ENCODE measurements at places on chromosomes 4 and X.

DNA sequence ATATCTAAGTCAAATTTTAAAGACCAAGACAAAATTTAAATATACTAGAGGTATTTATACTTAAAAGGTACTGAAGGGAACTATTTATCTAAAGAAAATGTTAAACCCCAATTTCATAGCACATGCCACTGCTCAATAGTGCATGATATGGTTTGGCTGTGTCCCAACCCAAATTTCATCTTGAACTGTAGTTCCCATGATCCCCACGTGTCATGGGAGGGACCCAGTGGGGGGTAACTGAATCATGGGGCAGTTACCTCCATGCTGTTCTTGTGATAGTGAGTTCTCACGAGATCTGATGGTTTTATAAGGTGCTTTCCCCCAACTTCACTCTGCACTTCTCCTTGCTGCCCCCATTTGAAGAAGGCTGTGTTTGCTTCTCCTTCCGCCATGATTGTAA lies 32.3 kb downstream of the MAML3 start:
- DNase-seq, result no peak

- no peak for DNase-seq
These were observed 133.4 kb downstream of the ATG4A start for GRCh38 chrX:108224727-108225621.

DNA sequence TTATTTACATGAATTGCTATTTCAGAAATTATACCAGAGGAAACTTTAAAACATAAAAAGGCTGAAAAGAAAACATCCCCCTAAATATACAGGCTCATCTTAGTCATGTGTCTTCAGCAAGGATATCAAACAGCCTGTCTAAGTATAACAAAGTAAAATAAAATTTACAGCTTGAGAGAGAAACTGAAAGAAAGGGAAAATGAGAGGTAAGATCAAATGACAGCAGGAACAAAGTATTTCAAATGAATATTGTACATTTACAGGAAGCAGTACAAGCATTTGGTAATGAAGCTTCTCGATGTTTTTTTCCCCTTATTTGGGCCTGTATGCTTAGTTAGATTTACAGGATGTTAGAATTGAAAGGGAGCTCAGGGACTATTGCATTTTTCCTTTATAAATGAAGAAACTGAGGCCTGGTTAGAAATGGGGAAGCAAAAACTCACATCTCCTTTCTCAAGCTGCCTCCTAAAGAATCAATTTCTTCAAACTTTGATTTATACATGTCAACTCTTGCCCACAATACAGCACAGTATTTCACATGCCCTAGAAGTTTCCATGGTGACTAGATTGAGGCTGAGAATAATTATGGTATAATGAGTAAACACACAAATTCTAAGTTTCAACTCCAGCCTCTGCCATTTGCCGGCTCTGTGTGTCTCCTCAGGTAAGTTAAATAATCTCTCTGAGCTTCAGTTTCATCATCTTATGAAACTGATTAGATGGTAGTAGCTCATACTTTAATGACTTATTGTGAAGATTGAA lies 29.3 kb downstream of the DAPP1 start:
- DNase-seq, result no peak

GRCh38 chr4:85818700-85819099 lies 343.8 kb downstream of the ARHGAP24 start:
- DNase-seq, result no peak

DNA sequence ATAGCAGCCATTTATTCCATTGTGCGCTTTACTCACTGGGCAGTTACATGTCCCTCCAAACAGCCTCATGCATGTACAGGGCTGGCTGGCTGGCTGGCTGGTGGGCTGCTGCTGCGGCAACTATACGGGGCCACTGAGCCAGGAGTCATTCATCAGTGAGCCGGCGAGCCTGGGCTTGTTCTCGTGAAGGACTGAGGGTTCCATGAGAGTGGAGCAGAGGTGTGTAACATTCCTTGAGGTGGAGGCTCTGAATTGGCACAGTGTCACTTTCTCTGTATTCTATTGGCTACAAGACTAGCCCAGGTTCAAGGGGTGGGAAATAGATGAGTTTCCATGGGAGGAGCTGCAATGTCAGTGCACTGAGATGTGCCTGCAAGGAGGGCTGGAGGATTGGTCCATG lies 89.1 kb downstream of the ARHGAP10 start:
- no peak for DNase-seq

GRCh38 chr4:2025817-2026216 lies 17.0 kb upstream of the NELFA start:
- DNase-seq, result no peak

- DNase-seq, result no peak
These were observed 153.3 kb downstream of the PRDM5 start for GRCh38 chr4:120769227-120769626.

GRCh38 chrX:68299898-68300297 lies 133.4 kb downstream of the OPHN1 start:
- no peak for DNase-seq

DNA sequence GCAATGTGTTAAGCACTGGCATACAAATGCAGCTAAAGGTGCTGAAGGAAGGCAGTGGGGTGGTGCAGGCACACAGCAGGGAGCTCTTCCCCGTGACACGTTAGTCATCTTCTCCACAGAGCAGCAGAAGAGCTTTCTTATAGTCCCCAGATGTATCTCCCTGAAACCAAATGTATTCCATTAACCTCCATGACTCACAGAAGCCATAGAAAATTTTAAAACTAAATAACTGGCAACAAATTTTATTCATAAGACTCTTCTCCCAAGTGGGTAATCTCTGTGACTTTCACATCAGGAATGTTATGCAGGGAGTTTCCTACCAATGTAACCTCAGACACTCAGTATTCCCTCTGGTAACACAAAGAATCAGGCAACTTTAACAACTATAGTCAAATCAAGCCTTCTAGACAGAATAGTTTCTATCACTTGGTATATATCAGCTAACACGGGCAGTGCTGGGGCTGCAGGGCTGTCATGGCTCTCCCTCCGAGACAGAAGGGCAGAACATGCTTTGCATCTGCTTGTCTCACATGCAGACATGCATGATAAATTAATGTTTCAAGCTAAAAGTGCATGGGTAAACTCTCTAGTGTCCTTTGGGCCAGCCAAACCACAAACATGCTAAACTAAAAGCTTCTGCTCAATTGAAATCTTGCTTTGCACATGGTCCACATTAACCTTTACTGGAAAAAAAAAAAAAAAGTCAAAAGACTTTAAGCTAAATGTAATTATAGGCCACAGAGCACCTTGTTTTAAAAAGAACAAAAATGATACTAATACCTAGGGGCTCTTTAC lies 28.2 kb downstream of the ANXA5 start:
- DNase-seq, result no peak

- DNase-seq, result no peak
These were observed 133.8 kb downstream of the CPZ start for GRCh38 chr4:8726344-8726851.

- DNase-seq, result no peak
These were observed 54.5 kb downstream of the LDB2 start for GRCh38 chr4:16843831-16844508.

GRCh38 chr4:7554905-7555304 lies 120.2 kb upstream of the PSAPL1 start:
- DNase-seq, result no peak

- DNase-seq, result no peak
These were observed 7.0 kb upstream of the FGFBP1 start for GRCh38 chr4:15945516-15945915.

DNA sequence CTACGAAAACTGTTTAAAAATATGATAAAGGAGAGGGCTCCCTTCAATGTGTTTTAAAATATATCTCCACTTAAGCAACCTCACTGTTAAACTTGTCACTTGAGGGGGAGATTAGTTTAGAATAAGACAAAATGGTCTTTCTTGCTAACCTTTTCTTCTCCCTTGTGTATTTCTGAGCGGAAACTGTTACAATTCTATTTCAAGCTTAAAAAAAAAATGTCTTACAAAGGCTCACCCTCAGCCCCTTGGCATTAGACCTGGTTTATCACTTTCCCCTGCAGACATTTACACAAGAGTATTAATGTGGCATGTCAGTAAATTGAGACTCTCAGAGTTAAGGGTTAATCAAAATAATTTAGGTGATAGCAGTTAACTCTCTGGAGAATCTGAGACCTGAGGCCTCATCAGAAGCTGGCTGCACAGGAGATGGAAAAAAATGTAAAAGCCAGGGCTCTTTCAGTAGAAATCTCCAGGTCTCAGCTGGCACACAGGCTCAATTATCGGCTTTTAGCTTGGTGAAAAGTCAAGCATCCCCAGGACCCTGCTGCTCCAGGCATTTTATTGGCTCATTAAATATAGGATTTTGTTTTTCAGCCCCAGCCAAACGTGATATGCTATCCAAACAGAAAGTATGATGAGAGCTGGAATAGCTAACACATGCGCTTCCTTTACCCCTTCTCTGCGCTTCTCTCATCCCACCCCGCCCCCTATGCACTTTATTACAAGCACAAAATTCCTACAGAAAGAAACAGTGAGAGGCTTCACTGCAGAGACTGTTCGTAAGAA lies 130.5 kb downstream of the PPA2 start:
- DNase-seq, result no peak

DNA sequence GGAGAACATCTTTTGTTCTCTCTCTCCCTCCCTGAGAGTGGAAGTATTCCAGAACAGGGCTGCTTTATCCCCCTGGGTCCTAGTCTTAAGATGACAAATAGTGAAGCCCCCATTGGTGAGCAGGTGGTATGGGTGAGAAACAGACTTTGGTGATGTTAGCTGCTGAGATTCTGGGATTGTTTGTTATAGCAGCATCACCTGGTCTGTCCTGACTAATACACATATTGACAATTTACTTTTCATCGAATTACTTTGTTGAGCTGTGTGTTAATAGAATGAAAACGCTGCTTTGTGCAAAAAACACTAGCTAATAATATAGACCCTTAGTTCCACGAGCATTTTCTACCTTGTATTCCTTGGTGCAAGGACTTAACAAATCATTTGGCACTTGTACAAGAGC lies 133.5 kb downstream of the ASMT start:
- no peak for DNase-seq

- DNase-seq, result no peak
These were observed 25.6 kb downstream of the ZBTB49 start for GRCh38 chr4:4315461-4316149.

- DNase-seq, result no peak
These were observed 1.4 kb downstream of the ADGRA3 start for GRCh38 chr4:22514481-22514880.

DNA sequence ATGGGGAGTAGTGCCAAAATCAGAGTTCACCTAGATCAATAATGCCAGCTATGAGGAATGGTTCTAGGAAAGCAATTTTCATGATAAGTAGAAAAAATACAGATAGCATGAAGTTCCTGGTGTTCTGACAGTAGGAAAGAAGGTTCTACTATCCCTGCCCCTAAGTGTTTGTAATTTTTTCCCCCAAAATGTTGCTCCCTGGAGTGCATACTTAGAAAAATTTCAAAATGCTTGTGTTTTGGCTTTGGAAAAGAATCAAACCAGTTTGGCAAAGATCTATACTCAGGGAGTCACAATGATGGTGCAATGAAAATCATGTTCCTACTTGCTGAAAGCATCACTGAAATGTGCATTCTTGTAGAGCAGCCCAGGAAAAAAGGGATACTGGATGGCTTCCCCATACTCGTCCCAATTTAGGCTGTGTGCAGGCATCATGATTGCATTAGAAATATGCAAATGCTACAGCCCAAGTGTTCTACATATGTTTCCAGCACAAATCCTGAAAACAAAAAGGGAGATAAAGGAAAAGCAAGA lies 74.7 kb downstream of the LPAR4 start:
- no peak for DNase-seq

GRCh38 chr4:106033469-106033868 lies 138.2 kb downstream of the NPNT start:
- no peak for DNase-seq

DNA sequence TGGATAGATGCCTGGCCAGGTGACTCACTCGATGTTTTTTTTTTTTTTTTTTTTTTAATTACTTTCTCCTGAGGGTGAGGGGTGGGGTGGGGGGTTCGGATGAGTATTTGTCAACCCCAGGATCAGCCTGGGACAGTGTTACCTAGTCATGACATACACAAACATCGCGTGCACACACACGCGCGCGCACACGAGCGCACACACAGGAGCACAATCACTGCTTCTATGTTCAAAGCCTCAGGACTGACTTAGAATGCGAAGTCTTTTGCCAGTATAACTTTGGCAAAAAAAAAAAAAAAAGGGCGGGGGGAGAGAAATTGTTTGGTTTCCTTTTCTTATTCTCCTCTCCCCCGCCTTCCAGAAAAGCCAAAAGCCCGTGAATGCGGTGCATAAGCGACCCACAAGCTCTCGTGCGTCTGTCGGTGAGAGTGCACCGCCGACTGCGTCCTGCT lies 115.0 kb upstream of the TEX13C start:
- DNase-seq, result no peak

GRCh38 chrX:38175139-38175538 lies 45.5 kb downstream of the SRPX start:
- no peak for DNase-seq

GRCh38 chr4:127214016-127214415 lies 418.7 kb upstream of the INTU start:
- DNase-seq, result no peak

Data from stimulated activated CD4-positive, alpha-beta T cell treated with anti-CD3 and anti-CD28 coated beads, Interleukin-15, amount 100 ng/mL, for 1 hour (primary cell).